ENCODE measurements at places on chromosomes 5 and 9.

- DNase-seq: no peak
Measured at GRCh38 chr5:116772806-116773205, 198.2 kb upstream of the SEMA6A start.

- DNase-seq: no peak
Measured at GRCh38 chr5:78537821-78538220, 110.8 kb downstream of the LHFPL2 start.

- no peak for DNase-seq
Measured at GRCh38 chr5:111847052-111847925, 90.3 kb upstream of the NREP start.

GRCh38 chr5:146440870-146441495 lies 6.2 kb upstream of the TCERG1 start:
- DNase-seq: no peak

- no peak for DNase-seq
Measured at GRCh38 chr5:172403189-172403796, 51.0 kb downstream of the SH3PXD2B start.

- DNase-seq: no peak
Measured at GRCh38 chr5:68243681-68244080, 28.1 kb downstream of the PIK3R1 start.

DNA sequence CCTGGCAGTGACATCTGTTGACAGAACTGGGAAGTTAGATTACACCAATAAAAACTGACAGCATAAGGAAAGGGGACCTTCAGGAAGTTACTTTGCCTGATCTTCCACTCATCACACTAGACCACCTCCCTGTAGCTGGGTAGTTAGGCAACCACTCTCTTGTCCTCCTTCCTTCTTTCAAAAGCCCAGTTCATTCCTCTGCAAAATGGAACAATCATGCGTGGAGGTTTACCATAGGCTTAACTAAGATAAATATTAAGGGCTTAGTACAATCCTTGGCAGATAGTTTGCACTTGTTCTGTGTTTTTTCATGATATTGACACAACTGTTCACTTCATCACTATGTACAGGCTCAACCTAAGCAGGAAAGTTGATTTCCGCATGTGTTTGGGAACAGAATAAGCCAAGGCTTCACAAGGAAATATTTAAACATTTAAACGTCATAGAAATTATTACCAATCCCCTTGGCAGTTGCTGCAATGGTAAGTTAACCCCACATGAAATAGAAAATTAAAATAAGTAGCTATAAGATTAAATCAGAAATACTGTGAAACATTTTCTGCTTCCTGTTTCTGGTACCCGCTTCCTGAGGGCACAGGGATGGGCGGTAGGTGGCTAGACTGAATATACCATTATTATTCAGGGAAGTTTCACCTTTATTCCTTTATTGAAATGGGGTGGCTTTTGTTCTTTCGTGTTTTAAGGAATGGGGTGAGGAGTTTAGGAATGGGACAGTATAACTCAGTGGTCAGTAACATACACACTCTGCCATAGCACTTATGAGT lies 9.9 kb upstream of the PTGER4 start:
- no peak for DNase-seq

Measured in GF-D8 (cell line).